Myometrial cell (primary cell): ENCODE measurements at places on chromosomes 12 and 14. TPM values are rescaled to one million over a fixed set of nuclear protein-coding genes. Genes with fewer than 3 reads are reported as not detected.

Gene IFI27
- total RNA-seq, result 0.58 and 1.4 TPM in 2 replicates

Gene HSPB8
- total RNA-seq, result 18.7 and 21.4 TPM in 2 replicates

Gene ANKS1B
- total RNA-seq, result not detected in 2 replicates

Gene GNB3
- total RNA-seq, result 0.29 and 1.8 TPM in 2 replicates

Gene CCDC184
- total RNA-seq, result 0.58 and 1.1 TPM in 2 replicates

Gene FSCB
- total RNA-seq, result not detected in 2 replicates

Gene GZMB
- total RNA-seq, result not detected in 2 replicates

Gene LAG3
- under 0.01 and 0.35 TPM in 2 replicates for total RNA-seq

Gene KRT72
- not detected in 2 replicates for total RNA-seq

Gene ST8SIA1
- total RNA-seq, result not detected in 2 replicates

Gene CCNT1
- total RNA-seq, result 16.1 and 17.4 TPM in 2 replicates

Gene SMCO2
- not detected in 2 replicates for total RNA-seq

Gene BCAT1
- total RNA-seq, result 87.1 and 122 TPM in 2 replicates

Gene KRT83
- total RNA-seq, result not detected in 2 replicates

Gene TMEM253
- not detected in 2 replicates for total RNA-seq

Gene OTOGL
- total RNA-seq, result 0.29 TPM in 1 of 2 replicates, not detected in the other

Gene NAA30
- 9.5 and 12.6 TPM in 2 replicates for total RNA-seq

Gene IRAK3
- 4.1 and 4.9 TPM in 2 replicates for total RNA-seq

Gene E2F7
- 5.2 and 9.2 TPM in 2 replicates for total RNA-seq

Gene SRRM4
- total RNA-seq, result not detected in 2 replicates

Gene SLC8A3
- total RNA-seq, result not detected in 2 replicates

Gene AGAP2
- total RNA-seq, result under 0.01 TPM in 1 of 2 replicates, not detected in the other

Gene SRGAP1
- total RNA-seq, result 5.8 and 6.2 TPM in 2 replicates

Gene CCDC59
- total RNA-seq, result 45.8 and 73.4 TPM in 2 replicates

Gene MUCL1
- not detected in 2 replicates for total RNA-seq

Gene KRT6A
- not detected in 2 replicates for total RNA-seq

Gene POP5
- 53.9 and 62.6 TPM in 2 replicates for total RNA-seq

Gene MSRB3
- 40.4 and 49.1 TPM in 2 replicates for total RNA-seq

Gene TMEM179
- total RNA-seq, result 0.35 TPM in 1 of 2 replicates, not detected in the other

Gene PIANP
- not detected in 2 replicates for total RNA-seq

Gene SLC39A2
- total RNA-seq, result 0.18 and 0.58 TPM in 2 replicates

Gene OTX2
- not detected in 2 replicates for total RNA-seq

Gene RPL10L
- not detected in 2 replicates for total RNA-seq

Gene KRT74
- not detected in 2 replicates for total RNA-seq

Gene CLSTN3
- 8.6 and 16.0 TPM in 2 replicates for total RNA-seq

Gene PTPN21
- 5.2 and 10.1 TPM in 2 replicates for total RNA-seq

Gene UBR7
- 16.1 and 46.1 TPM in 2 replicates for total RNA-seq

Gene OR4E2
- total RNA-seq, result not detected in 2 replicates

Gene RHEBL1
- 0.58 and 3.4 TPM in 2 replicates for total RNA-seq

Gene PROX2
- total RNA-seq, result not detected in 2 replicates

Gene DCN
- 320 and 329 TPM in 2 replicates for total RNA-seq

Gene ZC2HC1C
- 0.71 and 2.0 TPM in 2 replicates for total RNA-seq

Gene RNASE2
- not detected in 2 replicates for total RNA-seq

Gene SCNN1A
- under 0.01 and 0.29 TPM in 2 replicates for total RNA-seq

Gene HOXC6
- total RNA-seq, result 0.86 and 2.5 TPM in 2 replicates

Gene GLT1D1
- not detected in 2 replicates for total RNA-seq

Gene RAB2B
- total RNA-seq, result 21.4 and 39.2 TPM in 2 replicates

Gene DPY19L2
- total RNA-seq, result 1.4 and 7.6 TPM in 2 replicates
